T-helper 2 cell (primary cell): ENCODE measurements at places on chromosomes 16 and 17.

GRCh38 chr17:40025559-40025958 lies 10.3 kb downstream of the CSF3 start:
- peak; percentile 45 for DNase-seq

GRCh38 chr17:77914385-77915254 lies 43.9 kb upstream of the TNRC6C start:
- no peak for DNase-seq

DNA sequence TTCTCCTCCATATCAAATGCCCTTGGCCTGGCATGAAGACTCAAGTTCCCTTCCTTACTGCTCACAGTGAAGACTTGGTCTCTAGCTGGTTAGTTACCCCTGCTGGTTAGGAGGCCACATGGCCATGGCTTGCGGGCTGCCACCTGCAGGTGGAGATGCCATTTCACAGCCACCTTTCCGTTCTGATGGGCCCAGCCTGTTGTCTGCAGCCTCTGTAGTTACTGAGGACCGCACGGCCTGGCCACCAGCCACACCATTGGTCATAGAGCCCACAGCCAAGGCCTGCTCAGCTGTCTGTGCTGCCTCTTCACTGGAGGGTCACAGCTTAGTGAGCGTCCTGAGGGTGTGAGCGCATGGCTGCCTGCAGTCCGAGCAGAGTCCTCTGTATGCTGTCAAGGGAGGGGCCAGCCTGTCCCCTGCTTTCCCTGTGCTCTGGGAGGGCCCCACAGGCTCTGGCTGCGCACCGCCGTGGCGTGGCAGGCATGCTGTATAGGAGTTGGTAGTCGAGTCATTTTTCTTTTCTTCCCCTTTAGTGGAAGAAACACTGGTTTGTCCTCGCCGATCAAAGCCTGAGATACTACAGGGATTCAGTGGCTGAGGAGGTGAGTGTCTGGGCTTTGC lies 59.2 kb downstream of the PLD6 start:
- DNase-seq = peak; percentile 46

- no peak for DNase-seq
Observed at GRCh38 chr17:30021708-30022317, 80.4 kb downstream of the EFCAB5 start.

DNA sequence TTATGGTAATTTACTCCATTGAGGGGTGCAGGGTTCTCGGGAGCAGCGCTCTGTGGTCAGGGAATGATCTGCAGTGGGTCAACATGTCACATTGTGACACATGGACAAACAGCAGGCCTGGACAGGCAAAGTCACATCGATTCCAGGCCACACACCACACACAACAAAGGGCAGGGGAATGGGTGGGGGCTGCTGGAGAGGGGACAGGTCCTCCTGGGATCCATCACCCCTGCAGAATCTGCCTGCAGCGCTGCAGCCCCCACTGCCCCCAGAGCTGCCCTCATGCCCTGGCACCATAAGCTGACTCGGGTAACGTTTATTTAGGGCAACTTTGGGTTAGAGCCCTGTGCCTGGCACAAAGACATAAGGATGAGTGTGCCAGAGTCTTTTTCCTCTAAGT lies 9.1 kb downstream of the PEMT start:
- no peak for DNase-seq

DNA sequence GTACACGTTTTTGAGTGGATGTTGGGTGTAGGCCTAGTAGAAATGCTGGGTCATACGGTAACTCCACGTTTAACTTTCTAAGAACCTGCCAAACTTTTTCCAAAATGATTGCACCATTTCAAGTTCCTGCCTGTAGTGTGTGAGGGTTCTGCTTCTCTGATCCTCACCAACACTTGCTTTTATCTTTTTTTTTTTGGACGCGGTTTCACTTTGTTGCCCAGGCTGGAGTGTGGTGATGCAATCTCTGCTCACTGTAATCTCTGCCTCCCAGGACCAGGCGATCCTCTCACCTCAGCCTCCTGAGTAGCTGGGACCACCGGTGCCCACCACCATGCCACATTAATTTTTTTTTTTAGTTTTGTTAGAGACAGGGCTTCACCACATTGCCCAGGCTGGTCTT lies 23.5 kb downstream of the ZNF750 start:
- DNase-seq = no peak

DNA sequence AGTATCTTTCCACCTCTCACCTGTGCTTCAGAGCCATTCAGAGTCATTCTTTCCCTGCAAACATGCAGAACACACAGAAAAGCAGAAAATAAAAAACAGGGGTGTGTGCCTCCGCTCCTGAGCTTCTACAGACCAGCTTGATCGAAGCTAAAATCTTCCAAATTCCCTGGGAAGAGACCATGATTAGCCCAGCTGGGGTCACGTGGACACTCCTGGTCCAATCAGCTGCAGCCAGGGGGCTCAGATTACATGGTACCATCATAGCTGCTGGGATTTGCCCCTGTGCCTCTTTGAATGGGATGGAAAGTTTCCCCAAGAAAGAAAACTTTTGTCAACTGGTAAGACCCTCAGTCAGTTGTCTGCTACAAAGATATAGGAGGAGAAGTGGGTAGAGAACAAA lies 159.9 kb downstream of the TMEM114 start:
- DNase-seq = no peak

DNA sequence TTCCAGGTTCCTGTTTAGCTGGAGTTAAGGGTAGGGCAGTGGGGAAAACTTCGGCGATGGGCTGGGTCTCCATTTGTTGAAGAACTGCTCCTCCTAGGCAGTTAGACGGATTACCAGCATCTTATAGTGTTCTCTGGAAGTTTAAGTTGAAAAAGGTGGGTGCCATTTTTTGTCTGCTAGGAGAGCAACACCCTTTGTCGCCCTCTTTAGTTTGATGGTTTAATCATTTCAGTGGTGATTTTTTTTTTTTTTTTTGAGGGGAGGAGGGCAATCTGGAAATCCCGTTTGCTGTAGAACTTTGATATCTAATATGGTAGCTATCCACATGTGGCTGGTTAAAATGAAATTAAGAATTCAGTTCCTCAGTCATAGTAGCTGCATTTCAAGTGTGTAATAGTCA lies 4.1 kb downstream of the UBFD1 start:
- DNase-seq = no peak

DNA sequence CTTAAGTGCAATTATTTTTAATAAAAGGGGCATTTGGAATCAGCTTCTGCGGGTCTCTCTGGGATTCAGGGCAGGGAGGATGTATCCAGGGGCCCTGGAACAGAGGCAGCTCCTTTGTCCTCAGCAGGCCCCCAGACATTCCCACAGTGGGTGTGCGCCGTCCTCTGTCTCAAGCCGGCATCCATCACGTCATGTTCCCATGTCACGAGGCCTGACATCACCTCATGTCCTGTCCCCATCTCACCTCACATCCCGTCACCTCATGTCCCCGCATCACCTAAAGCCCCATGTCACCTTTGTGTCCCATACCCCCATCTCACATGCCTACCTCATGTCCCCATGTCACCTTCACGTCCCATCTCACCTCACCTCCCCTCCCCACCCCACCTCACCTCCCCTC lies 18.5 kb downstream of the GAA start:
- DNase-seq = no peak

DNA sequence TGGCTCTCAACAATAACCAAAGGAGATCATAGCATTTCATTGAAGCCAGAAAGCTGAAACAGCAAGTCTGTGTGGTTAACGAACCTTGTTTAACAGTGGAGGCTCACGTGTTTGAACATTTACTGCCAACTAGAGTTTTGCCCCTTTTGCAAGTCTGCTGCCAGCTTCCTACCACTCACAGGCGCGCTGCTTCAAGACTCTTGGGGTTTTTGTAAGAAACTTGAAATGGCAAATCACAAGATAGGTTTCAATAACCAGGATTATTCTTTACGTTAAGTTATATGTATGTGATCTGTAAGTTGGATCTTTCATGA lies 1.2 kb downstream of the SNTB2 start:
- no peak for DNase-seq

DNA sequence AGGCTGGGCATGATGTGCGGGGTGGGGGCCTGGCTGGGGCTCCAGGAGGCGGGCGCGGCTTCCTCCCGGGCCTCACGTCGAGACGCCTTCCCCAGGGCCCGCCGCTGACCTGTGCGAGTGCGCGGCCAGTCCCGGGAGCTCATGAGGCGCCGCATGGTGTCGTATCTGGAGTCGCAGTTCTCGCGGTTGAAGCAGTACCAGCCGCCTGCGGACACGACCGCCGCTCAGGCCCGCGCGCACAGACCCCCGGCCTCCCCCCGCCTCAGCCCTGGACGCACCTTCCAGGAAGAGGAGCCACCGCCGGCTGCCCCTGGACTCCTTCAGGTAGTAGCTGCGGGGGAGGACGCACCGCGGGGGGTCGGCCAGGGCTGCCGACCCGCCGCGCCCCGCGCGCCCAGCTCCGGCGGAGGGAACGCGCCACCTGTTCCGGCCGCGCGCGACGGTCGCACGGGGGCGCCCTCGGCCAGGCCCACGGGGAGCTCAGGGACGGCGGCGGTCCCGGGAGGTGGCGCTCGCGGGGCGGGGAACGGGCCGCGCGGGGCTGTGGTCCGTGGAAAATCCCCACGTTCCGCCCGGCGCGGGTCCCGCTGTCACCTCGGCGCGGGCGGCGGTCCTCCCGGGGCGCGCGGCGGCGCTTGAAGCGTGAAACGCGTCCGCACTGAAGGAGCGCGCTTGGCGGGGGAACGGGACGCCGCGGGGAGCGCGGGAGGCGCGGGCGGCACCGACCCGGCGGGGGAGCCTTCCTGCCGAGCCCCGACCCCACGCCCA lies 1.4 kb downstream of the NOTUM start:
- peak; percentile 82 for DNase-seq

DNA sequence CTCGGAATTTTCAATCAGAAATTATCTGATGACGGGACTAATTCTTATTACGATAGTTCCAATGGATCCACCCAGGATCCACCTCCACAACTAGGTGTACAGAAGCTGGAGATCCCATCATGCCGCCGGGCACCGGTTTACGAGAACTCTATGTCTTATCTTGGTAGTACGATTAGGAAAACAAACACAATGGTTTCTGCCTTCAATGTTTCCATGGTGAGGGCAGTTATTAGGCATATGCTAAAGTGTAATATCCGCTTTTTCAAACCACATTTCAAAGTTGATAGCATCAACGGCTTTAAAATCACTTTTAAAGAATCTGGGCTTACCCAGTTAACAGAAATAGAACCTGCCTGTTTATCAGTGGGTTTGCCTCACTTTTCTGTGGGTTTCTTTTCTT lies 705.7 kb downstream of the MAF start:
- DNase-seq = no peak

DNA sequence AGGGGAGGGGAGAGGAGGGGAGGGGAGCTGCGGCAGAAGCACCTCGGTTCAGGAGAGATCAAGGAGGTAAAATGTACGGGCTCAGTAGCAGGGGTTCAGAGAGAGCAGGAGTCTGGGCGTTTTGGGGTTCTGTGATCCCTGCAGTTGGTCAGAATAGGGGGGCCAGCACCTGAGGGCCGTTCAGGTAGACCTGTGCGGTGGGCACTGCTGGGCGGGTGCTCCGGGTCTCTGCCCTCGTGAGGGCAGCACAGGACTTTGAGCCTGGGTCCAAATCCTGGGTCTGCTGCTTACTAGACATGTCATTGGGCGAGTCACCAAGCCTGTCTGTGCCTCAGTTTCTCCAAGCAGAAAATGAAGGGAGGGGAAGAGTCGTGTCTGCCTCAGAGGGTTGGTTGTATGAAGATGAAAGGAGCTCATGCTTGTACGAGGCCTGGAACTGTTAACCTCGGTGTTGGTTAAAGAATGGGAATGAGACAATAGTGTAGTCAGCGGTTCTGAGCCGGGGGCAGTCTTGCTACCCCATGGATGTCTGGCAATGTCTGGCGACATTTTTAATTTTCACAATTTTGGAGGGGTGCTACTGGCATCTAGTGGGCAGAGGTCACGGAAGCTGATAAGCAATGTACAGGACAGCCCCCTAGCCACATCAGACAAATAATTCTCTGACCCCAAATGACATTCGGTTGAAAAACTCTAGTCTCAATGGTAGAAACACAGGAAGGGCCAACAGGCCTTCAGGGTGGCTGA lies 35.4 kb downstream of the OR1D5 start:
- no peak for DNase-seq

- DNase-seq = no peak
Observed at GRCh38 chr17:56434610-56435009, 158.9 kb upstream of the NOG start.

DNA sequence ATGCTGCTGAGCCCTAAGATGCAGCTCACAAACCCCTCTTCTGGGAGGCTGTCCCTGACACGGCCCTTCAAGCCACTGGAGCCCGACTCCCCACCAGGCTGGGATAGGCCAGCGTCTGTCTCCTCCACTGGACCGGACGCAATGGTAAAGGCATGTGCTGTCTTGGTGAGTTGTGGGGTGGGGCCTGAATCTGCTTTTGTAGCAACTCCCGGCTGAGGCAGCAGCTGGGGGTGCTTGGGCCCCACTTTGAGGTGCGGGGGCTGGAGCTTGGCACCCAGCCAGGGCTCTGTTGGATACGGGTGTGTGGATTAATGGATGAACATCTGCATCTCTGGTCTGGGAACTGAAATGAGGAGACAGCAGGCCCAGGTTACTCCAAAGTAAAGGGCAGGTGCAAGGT lies 3.5 kb upstream of the NLRC3 start:
- no peak for DNase-seq

DNA sequence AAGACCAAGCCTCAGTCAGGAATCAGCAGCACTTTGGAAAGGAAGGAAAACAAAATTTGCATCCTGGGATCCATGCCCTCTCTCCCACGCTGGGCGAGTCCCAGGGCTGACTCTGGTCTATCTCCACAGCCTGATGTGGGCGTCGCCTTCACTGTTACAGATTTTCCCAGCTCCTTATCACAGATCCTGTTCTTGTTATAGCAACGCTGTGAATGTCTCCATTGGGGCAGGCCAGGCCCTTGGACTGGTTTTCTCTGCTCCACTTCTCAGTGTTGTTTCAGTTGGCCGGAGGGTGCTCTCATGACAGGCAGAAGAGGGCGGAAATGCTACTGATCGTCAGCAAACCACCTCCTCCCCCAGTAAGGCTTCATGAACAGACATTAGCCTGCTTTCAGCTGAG lies 127.9 kb upstream of the CDH11 start:
- DNase-seq = no peak

DNA sequence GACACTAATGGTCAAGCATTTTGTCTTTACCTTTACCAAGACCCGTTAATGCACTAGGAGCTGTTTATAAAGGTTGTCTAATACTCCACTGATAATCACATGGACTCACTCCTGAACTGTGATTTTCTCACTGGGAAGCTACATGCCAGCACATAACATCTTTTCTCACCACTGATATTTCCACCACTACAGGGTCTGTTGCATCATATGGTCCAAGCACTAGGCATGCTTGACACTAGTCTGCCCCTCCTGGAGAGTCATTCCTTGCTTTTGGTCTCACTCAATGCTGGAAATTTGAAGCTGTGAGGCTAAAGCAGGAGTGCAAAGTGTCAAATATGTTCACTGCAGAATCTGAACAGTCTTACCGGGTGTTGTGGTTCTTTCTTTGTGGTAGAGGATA lies 1576.8 kb downstream of the CDH8 start:
- no peak for DNase-seq
